H7 (cell line): ENCODE measurements at places on chromosomes 5 and 9.

GRCh38 chr5:177402271-177403043, 2.0 kb upstream of the PFN3 start:
- peak; percentile 96 for DNase-seq

DNA sequence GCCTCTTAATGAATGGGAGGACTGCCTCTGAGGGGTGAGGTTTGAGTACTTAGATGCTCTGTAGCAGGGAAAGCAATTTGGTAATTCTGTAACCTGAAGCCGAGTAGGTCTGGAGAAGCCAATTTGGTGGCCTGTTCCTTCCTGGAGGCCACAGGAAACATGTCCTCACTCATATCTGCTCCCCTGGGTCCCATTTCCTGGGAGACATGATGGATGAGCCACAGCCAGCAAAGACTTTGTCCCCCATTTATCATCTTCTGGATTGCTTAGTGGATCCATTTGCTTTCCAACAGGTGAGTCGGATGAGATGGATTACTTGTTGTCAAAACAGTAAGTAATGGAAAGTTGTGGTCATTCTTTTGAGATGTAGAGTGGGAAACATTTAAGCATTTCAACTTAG, 99.8 kb upstream of the KLF9 start:
- DNase-seq, result no peak

- DNase-seq, result no peak
Measured at GRCh38 chr5:77409870-77410621, 82.1 kb downstream of the WDR41 start.

GRCh38 chr5:138752341-138752950, 779 bp upstream of the CTNNA1 start:
- peak; percentile 67 for DNase-seq

- DNase-seq, result peak; percentile 6
Measured at GRCh38 chr9:20462410-20462809, 159.9 kb downstream of the MLLT3 start.

DNA sequence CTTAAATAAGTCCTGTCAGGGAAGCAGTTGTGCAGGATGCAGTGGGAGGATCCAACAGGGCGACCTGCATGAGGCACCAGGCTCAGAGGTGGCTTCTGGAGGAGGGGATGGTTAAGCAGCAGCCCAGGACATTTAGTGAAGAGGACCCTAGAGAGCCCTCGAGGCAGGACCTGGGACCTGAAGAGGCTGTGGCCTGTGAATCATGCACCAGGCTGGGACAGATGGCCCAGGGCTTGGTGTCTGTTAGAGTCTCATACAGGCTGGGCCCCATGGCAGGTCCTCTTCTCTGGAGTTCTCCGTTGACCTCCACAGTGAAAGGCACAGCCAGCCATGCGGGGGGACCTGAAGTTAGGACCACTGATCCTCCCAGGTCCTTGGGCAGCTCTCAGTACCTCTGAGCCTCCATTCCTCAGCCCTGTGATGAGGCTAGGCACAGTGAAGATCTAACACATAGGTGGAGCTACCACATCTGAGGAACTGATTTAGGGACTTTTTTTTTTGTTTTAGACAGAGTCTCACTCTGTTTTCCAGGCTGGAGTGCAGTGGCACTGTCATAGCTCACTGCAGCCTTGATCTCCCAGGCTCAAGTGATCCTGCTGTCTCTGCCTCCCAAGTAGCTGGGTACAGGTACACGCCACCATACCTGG, 60.8 kb upstream of the GARNL3 start:
- DNase-seq, result no peak

GRCh38 chr5:180823346-180823745, 20.7 kb upstream of the MGAT1 start:
- no peak for DNase-seq

DNA sequence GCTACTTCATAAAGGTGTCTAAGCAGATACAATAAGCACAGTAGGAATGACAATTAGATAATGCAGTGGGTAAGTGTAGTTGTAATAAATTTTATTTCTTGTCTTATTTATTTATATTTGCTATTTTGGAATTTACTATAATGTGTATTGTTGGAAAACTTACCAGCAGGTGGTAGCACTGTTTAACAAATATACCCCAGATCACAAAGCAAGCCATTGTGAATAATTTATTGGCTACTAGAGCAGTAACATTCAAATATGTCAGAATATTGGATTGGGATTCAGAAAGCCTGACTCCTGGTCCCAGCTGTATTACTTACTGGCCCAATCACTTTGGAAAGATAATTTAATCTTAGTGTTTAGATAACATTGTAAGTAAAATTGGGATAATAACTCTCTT, 78.0 kb downstream of the ISOC1 start:
- no peak for DNase-seq

- no peak for DNase-seq
Measured at GRCh38 chr5:88886746-88887341, 3.9 kb upstream of the MEF2C start.

DNA sequence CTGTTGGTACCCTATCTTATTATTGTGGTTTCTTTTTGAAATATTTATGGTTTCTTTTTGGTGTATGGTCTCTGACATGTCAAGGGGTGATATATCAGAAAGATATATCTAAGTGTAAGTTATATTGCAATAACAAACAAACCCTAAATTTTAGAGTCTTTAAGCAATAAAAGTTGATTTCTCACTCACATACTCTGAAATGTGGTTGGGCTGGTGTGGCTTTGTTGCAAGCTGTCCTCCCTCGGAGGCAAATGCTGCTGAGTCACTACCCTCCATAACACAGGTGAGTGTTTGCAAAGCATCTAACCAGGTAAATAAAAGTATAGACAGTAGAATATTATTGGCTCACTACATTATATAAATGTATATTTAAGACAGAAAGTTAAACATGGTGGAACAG, 253.2 kb downstream of the CDH18 start:
- DNase-seq, result no peak

GRCh38 chr9:4519604-4520003, 29.3 kb downstream of the SLC1A1 start:
- DNase-seq, result no peak

DNA sequence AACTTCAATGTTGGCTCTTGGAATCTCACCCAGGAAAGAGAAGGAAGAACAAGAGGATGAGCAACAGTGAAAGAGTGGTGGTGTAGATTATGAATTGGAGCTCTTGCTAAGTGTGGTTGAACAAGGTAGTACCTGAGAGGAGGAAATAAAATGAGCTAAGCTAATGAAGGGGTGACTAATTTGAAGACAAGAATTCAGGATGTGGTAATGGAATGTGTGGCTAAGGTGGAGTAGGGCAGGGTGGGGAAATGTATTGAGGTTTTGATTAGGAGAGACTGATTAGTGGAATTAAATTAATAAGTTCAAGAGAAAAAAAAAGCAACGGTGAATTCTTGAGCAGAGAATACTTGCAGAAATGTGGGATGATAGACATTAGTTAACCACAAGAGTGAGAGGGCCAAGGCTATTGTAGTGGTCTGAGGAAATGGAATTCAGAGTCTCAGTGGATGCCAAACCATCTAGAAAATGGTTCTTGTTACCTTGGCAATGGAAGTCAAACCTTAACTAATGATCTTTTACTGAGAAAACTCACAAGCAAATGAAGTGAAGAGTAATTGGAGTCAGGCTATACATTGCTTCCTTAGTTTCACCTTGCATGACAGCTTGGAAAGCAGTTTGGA, 648.3 kb upstream of the ZNF608 start:
- DNase-seq, result no peak

GRCh38 chr5:178526773-178527457, 63.3 kb downstream of the COL23A1 start:
- DNase-seq, result peak; percentile 76

GRCh38 chr9:70120834-70121510, 77.3 kb downstream of the MAMDC2 start:
- DNase-seq, result no peak
